ENCODE measurements at places on chromosomes 3 and 15.

GRCh38 chr15:74179101-74179841 lies 5.8 kb downstream of the ISLR start:
- no peak for DNase-seq

- no peak for DNase-seq
These were observed 40.7 kb downstream of the RFT1 start for GRCh38 chr3:53089511-53089910.

DNA sequence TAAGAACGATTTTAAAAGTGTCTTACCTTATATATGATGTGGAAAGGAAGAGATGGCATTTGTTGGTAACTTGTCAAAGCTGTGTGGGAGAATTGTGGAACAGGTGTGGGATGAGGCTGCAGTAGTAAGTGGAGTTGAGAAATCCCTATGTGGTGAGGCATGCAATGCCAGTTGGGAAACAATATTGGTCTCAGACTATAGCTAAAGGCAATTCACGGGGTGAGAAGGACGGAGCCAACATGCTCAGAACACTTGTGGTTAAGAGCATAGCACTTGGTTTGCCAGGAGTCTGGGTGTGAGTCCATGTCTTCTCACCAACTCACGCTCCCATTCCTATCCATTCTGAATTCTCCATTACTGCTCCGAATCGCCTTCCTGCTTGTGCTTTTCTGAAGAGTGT lies 615.6 kb upstream of the ADAMTS9 start:
- DNase-seq = no peak

DNA sequence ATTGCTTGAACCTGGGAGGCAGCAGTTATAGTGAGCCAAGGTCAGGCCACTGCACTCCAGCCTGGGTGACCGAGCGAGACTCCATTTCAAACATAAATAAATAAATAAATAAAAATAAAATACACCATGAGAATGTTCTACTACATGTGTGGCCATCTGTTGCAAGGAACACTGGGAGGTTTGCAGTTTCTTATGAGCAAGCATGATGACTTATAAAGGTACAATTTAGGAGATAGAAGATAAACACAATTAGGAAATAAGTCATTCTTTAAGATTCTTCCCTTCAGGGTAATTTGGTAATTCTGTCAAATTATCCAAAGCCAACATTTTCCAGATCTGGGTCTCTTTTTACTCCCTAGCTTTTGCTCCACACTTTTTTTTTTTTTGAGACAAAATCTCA lies 13.4 kb downstream of the HTR3C start:
- DNase-seq = no peak

- no peak for DNase-seq
These were observed 12.1 kb downstream of the SEMA3F start for GRCh38 chr3:50167069-50167840.

GRCh38 chr3:106333911-106334618 lies 465.3 kb upstream of the CBLB start:
- DNase-seq = peak; percentile 37

DNA sequence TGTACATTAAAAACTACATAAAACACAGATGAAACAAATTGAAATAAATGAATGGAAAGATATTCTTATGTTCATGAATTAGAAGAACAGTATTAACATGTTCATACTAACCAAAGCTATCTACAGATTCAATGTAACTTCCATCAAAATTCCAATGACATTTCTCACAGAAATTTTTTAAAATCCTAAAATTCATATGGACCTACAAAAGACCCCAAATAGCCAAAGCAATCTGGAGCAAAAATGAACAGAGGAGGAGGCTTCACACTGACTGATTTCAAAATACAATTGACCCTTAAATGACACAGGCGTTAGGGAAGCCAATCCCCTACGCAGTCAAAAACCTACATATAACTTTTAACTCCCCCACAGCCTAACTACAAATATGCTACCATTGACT lies 39.4 kb downstream of the KPNA1 start:
- no peak for DNase-seq

DNA sequence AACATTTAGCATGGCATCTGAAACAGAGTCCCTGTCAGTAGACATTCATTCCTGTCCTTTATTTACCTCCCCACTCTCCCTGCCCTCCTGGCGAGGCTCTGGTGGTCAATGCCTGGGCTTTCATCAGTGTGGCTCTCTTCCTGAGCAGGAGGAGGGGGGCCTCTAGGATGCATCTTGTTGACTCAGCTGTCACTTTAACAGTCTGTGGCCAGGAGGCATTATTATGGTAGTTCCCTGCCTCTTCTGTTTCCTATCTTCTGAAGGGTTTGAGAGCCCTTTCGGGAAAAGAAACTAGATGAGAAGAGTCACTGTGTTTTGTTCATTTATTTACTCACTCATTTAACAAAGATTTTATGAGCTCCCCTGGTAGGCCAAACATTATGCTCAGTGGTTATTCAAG lies 2.4 kb upstream of the PPP1R14D start:
- DNase-seq = no peak

DNA sequence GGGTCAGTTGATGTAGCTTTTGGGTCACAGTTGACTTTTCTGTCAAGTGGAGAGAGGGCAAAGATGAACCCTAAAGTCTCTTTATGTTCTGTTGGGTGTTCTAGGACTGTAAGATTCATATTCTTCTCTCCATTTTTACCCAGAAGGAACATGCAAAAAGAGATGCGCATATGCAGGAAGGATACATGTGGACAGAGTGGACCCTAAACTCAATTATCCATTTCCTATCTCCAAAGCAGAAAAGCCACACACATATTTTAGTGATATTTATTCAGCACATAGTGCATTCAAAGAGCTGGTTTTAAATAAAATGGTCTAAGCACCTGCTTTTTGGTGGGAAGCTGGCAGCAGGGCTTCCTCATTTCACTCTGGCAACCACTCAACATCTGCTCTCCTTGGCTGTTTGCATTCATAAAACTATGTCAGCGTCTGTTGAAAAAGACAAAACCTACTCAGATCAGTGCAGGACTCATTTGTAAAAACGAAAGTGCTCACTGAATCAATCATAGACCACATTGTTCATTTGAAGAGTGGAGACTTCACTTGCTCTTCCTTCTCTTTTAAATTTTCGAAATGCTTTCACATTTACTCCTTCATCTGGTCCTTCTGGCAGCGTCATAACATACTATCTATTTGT lies 96.6 kb downstream of the SEMA6D start:
- no peak for DNase-seq

DNA sequence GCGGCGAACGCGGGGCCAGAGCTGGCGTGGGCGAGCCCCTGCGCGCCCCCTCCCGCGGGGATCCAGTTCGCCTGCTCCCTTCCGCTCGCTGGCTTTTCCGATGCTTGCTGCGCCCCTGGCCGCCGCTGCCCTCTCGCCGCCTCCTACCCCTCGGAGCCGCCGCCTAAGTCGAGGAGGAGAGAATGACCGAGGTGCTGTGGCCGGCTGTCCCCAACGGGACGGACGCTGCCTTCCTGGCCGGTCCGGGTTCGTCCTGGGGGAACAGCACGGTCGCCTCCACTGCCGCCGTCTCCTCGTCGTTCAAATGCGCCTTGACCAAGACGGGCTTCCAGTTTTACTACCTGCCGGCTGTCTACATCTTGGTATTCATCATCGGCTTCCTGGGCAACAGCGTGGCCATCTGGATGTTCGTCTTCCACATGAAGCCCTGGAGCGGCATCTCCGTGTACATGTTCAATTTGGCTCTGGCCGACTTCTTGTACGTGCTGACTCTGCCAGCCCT lies 721 bp downstream of the P2RY1 start:
- DNase-seq = no peak

GRCh38 chr3:32817558-32818228 lies at the start of gene TRIM71:
TRIM71 (plus strand) TSS chr3:32817997; CDS start chr3:32818081, 84 bp downstream.
- peak; percentile 7 for DNase-seq

- DNase-seq = no peak
These were observed 14.4 kb upstream of the CLDN1 start for GRCh38 chr3:190336516-190337189.

DNA sequence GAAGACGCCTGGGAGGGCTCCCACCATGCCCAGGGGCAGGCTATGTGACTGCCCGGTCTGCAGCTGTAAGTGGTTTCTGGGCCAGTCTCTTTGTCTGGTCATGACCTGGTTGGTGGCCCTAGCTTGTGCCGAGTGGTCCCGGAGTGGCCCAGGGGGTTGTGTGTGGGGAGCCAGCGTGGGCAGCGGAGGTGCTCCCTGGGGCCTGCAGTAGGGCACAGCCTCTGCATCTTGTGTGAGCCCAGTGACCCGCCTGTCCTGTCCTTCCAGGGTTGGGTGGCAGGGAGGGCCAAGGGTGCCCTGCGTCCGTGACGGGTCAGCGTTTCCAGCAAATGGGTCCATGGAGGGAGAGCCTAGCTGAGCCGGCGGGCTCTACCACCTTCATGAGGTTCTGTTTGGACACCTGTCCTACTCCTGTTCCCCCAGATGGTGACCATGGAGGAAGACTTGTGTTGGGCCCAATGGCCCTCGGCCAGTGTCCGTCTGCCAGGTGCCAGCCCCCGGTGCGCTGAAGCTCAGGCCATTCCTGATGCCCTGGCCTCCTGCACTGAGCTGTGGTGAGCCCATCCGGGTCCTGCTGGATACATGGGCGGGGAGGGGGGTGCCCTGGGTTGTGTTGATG lies 215.4 kb downstream of the SNRPN start:
- DNase-seq = no peak

- no peak for DNase-seq
These were observed 151.6 kb downstream of the TMCO5A start for GRCh38 chr15:38085931-38086568.

Data from activated CD4-positive, alpha-beta T cell treated with anti-CD3 and anti-CD28 coated beads, Interleukin-2, amount 10 ng/mL, durations not matched to agents 7 days and 5 days (primary cell).